ENCODE measurements at places on chromosomes 5 and 9.

GRCh38 chr5:180799902-180800801 is 2.5 kb downstream of the MGAT1 start:
- peak; percentile 86 for DNase-seq

- DNase-seq: no peak
These were observed 49.9 kb upstream of the KCNN2 start for GRCh38 chr5:114311968-114312367.

GRCh38 chr5:68519143-68519542 is 303.6 kb downstream of the PIK3R1 start:
- DNase-seq: no peak

- no peak for DNase-seq
These were observed 25.0 kb upstream of the SLC9A3 start for GRCh38 chr5:549229-549628.

DNA sequence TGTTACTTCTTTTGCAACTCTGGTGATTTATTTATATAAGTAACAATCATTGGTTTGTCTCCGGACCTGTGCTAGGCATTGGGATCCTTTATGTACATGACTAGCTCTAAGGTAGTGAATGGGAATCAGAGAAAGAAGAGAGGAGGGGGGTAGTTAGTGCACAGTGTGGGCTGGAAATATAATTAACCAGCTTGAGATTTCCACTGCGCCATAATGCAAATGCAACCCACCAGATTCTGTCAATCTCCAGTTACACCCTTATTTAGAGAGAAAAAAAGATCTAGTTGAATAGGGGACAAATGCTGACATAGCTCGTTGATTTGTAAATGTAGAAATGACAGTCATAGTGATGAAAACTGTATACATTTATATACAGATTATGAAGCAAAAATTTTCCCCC is 342.2 kb upstream of the SLC30A5 start:
- DNase-seq: no peak

- peak; percentile 85 for DNase-seq
These were observed at the start of gene JMY for GRCh38 chr5:79235634-79236361. Gene JMY, plus strand, starts transcription at chr5:79236131. Its CDS starts 520 bp downstream, at chr5:79236651.

DNA sequence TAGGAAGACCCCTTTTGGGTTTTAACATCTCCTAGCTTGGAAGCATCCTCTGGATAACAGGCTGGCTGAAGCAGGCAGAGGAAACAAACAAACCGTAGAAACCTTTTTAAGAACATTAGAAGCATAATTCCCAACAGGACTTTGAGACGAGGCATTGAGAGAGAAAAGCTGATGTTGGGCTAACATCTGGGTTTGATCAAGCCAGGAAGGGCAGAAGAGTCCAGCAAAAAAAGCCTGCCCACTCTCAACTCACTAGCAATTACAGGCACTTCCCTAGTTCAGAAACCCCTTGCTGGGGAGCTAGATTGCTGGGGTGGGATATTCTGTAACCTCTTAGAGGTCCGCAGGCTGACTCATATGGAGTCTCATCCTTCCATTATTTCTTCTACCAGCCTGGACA is 75.4 kb upstream of the CTNNA1 start:
- no peak for DNase-seq

GRCh38 chr9:113646946-113647914 is 183.7 kb downstream of the RGS3 start:
- no peak for DNase-seq

- peak; percentile 83 for DNase-seq
These were observed 7.5 kb downstream of the NDST1 start for GRCh38 chr5:150515446-150515845.

DNA sequence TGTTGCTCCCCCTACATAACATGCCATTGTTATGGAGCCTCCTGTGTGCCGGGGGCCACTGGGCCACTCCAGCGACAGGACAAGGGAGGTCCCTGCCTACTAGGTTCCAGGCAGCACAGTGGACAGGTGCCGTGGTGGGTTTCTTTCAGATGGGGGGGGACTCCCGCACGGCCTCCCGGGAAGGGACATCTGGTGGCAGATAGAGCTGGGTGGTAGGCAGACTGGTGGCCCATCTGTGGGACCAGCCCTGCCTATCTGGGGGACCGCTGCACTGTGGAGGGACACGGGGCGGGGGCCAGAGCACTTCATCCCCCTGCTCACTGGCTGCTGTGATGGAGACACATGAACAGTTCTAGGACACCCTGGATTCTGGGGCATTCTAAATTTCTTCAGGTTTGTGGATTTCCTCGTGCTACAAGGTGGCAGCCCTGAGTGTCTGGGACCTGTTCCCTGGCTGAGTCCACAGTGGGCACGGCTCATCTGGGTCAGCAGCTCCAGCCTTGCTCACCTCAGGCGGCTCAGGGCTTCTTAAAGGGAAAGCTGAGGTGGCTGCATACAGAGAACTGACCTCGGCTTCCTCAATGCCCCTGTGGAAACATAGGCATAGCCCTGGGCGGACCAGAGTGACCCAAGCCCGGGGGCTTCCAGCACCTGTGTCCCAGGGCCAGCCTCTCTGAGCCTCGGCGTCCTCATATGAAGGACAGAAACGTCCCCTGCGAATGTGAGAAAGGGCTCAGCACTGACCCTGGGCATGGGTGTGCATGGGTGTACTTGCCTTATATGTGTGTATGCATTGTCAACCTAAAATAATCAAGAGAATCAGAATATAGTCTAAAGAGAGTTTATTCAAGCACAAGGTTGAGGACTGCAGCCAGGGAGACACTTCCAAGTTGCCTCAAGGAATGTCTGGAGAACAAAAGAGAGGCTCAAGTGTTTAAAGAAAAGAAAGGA is 22.5 kb downstream of the FGD3 start:
- no peak for DNase-seq

GRCh38 chr5:135644816-135645215 is 66.0 kb upstream of the CXCL14 start:
- no peak for DNase-seq

DNA sequence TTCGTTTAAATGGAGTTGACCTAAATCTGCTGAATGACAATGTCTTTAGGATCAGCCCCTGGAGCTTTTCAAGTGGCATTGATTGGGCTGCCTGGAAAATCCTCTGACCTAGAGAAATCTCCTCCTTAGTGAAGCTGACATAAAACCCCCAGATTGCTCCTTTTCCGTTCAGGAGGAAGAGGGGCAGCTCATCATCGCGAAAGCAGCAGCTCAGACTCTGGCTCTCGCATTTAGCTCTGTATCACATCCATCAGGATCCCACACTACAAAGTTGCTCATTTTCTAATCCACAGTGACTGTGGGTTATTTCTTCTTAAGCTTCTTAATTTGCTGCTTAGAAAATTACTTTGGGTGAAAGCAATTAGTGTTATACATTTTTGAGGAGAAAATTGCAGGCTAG is 373.7 kb downstream of the ENC1 start:
- DNase-seq: no peak

GRCh38 chr5:111935835-111936234 is 178.8 kb upstream of the NREP start:
- DNase-seq: no peak

- DNase-seq: no peak
These were observed 627.2 kb downstream of the IRX1 start for GRCh38 chr5:4222821-4223220.

Data from IMR-90 (cell line).